Omental fat pad (tissue), 4 donors: ENCODE measurements at places on chromosomes 2 and 18. TPM values are rescaled to one million over a fixed set of nuclear protein-coding genes. Genes with fewer than 3 reads are reported as not detected.

DNA sequence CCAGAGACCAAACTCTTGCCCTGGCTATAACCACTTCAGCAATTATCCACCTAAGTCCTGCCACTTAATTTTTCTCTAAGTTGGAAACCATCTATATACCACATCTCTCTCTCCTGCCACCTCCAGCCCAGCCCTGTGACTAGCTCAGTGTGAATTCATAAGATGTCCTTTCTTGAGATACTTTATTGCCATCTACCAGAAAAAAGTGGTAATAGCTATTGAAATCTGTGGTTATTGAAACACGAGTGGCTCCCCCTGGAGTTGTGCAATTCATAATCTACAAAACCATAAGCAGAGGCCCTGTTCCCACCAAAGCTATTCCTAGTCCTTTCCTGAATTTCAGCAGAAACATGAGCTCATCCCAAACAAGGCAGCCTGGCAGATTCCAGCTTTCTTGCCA is 324.0 kb downstream of the TXNL1 start:
- no peak for DNase-seq

DNA sequence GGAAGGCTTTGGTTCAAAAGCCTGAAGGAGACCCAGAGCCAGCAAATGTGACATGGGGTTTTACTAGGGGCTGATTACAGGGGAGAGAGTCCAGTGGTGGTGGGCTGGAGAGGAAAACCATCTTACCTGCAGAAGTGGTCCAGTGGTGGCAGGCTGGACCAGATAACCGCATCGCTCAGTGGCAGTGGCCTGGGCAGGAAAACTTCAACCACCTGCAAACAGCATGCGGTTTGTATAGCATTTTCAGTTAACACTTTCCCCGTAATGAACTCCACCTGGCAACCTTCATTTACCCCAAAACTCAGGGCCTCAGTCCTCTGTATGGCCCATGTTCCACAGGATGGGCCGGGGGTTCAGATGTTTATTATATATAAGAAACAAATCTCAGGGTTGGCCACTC is 114.4 kb downstream of the LRRTM1 start:
- DNase-seq = no peak

DNA sequence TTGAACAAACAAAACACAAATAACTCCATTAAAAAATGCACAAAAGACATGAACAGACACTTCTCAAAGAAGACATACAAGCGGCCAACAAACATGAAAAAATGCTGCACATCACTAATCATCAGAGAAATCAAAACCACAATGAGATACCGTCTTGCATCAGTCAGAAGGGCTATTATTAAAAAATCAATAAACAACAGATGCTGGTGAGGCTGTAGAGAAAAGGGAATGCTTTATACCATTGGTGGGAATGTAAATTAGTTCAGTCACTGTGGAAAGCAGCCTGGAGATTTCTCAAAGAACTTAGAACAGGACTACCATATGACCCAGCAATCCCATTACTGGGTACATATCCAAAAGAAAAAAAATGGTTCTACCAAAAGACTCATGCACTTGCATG is 37.8 kb downstream of the GPR155 start:
- DNase-seq = no peak

DNA sequence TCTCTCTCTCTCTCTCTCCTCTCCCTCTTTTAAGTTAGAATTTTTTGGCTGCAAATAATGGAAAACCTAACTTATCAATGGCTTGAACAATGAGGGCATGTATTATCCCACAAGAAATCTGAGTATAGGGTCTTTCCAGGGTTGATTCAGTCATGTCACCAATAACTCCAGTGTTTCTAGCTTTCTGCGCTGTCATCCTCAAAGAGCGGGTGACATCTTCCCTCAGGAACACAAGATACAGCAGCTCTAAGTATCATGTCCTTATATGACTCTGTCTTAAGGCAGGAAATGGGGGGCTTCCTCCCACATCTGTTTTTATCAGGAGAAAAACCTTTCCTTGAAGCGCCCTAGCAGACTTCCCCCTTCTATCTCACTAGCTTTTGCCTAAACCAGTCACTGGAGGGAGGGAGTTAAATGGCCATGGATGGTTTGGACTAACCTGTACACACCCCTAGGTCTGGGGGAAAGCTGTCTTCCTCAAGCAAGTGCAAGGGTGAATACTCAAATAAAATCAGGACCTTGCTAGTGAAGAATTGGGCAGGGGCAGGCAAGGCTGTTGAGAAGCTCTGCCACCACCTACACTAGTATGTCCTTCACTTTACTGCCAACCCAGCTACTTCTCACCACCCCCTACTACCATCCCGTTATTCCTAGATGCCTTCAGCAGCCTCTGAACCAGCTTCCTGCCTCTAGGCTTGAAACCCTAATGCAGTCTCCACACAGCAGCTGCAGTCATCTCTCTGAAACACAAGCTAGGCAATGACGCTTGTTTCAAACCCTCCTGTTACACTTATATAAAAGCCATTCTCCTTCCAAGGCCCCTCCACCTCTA is 7.5 kb upstream of the TUBA4A start:
- DNase-seq = no peak

- DNase-seq = no peak
These were observed 35.3 kb downstream of the RAB31 start for GRCh38 chr18:9743200-9744016.

DNA sequence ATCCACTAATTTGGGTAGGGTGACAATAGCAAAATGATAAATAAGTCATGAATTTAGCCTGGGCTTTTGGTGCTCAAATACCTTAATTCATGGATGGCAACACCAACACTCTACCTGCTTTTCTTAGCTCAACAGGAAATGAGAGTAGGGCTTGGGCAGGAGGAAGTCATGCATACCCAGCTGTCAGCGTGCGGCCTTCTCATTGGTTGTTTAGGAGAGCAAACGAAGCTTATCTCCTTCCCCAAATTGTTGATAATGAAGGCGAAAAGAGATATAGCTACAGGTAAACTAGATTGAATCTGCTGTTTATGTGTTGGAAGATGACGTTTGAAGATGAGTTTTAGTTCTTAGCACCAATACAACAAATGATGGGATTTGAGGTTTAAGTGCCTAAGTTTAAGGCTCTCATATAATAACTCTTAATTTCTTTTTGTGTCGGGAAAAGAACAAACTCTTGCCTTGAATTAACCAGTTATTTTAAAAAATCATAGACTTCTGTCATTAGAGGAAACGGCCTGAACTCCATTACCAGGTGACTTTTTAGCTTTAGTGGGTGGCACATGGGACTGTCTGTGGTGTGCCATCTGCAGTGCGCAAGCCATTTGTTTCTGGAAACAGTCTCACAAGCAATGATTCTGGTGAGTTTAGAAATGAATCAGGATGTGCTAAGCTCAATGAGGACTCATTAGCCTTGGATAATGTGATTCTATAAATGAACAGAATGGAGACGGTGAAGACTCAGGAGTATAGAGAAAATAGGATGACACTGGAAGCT is 19.8 kb downstream of the MAP4K4 start:
- no peak for DNase-seq

ZNF396 gene
- total RNA-seq = 2.2 TPM
